ENCODE measurements at places on chromosomes 1 and 21.

DNA sequence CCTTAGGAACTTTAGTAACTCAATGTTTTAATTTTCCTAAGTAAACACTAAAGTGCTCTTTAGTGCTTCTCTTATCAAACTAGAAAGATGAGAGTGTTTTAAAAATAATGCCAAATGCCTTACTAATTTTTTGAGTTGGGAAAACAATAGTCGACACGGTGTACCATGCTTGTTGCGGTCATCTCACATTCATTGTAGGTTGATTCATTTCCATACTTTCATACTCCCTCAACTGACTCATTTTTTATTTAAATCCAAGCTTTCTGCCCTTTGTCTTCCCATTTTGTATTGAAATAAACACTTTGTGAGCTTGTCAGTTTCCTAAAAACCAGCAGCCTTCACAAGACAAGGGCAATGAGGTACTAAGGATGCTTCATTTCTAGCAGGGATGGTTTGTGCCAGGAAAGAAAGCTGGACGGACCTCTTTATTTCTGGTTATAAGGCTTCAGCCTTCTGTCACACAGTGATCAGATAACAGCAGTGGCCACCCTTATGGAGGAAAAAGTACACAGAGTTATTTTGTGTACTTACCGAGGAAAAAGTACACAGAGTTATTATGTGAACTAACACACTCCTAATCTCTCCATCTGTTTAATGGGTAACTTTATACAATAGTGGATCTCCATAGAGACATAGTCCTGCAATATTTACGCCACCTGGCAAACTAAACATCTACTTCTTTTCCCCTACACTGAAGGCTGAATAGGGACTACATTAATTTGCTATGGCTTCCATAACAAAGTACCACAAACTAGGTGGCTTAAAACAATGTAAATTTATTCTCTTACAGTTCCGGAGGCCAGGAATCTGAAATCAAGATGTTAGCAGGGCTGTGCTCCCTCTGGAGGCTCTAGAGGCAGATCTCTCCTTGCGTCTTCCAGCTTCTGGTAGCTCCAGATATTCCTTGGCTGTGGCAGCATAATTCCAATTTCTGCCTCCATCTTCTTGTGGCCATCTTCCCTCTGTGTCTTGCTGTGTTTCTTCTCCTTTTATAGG, 13.0 kb upstream of the CCDC190 start:
- no peak for DNase-seq

DNA sequence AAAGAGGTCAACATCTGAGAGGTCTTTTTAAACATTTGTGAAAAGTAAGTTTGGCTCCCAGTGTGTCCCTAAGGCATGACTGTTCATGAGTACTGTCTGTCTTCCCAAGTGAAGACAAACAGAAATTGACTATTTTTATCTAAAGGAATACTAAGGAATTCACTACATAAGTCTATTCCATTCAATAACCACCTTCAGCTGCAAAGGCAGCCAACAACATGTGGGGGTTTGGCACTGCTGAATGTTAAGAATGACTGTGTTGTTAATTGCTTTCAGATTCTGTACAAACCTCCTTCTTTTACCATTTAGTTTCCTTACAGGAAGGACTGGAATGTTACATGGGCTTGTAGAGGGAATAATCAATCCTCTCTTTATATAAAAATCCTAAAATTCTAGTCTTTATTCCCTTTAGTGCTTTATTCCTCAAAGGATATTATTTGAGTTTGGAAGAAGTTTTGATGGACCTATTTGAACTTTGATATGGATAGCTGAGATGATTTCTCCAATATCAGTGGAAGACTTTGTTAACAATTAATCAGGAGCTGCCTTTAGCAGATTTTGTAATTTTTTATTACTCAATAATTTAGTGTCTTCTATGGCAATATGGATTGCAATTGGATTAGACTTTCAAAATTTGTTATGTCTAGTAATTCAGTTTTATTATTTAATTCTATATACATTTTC, 201.7 kb upstream of the CHRM3 start:
- DNase-seq, result no peak

GRCh38 chr1:222991908-222992307, 151.1 kb downstream of the TLR5 start:
- DNase-seq, result no peak

DNA sequence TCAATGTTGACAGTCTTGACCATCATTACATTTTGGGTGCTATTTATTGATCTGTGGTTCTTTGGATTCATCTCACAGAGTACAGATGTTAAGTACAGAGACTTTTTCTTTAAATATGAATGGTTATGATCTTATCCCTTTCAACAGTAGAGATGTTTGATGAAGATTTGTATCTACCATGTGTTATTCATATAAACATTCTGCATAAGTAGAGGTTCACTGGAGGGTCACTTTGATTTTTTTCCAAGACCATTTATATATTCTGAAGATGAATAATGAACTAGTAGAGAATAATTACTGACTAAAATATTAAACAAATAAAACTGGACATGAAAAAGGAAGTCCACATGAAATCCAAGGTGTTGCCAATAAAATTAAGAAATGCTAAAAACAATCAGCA, 28.6 kb upstream of the HUNK start:
- no peak for DNase-seq

DNA sequence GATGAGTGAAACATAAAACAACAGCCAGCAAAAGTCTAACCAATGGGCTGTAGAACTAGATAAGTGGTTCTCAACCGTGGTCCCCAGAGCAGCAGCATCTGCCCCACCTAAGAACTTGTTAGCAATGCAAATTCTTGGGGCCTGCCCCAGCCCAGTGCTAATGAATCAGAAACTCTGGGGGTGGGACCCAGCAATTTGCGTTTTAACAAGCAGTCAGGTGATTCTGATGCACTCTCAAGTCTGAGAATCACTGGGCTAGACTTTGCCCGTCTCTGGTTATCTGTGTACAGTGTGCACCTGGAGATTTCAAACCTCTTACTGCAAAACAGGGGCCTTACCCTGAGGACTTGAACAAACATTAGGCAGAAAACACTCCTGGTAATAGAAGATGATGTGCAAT, 66.5 kb downstream of the PLXNA2 start:
- DNase-seq, result no peak

DNA sequence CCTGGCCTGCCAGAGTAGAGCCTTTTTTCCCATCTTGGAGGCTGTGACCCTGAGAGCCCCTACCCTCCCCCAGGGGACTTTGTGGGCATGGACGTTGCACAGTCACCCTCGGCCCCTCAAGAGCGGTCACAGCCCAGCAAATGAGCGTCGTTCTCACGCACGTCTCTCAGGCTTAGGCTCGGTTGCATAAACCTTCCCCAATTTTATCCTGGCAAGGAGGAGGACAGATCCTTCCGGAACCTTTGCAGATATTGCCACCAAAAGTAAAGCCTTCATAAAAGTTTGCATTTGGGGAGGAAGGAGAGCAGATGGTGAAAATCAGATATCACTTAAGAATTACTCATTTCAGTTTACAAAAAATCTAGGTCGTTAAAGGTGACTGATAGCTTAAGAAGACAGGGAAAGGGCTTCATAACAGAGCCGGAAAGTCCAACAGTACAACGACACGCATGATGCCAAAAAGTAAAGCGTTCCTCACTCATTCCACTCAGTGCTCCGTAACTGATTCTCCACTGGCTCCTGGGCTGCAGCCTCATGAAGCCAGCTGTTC, 29.3 kb downstream of the PDE9A start:
- no peak for DNase-seq

DNA sequence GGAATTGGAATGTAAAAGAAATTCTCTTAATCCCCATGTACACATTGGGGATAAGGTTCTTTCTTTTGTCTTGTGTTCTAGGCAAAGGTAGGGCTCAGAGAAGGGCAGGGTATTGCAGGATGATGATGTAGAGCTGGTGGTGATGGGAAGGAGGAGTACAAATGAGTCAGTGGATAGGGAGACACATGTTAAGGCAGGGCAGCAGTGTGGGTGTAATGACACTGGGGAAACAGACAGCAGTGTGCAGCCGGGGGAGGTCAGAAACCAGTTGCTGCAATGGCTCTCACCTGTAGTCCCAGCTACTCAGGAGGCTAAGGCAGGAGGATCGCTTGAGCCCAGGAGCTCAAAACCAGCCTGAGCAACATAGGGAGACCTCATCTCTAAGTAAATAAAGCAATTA, 5.1 kb downstream of the NLRP3 start:
- DNase-seq, result no peak

- no peak for DNase-seq
Observed at GRCh38 chr1:118826669-118827068, 161.5 kb downstream of the TBX15 start.

- no peak for DNase-seq
Observed at GRCh38 chr1:109832945-109833344, 69.2 kb upstream of the EPS8L3 start.

DNA sequence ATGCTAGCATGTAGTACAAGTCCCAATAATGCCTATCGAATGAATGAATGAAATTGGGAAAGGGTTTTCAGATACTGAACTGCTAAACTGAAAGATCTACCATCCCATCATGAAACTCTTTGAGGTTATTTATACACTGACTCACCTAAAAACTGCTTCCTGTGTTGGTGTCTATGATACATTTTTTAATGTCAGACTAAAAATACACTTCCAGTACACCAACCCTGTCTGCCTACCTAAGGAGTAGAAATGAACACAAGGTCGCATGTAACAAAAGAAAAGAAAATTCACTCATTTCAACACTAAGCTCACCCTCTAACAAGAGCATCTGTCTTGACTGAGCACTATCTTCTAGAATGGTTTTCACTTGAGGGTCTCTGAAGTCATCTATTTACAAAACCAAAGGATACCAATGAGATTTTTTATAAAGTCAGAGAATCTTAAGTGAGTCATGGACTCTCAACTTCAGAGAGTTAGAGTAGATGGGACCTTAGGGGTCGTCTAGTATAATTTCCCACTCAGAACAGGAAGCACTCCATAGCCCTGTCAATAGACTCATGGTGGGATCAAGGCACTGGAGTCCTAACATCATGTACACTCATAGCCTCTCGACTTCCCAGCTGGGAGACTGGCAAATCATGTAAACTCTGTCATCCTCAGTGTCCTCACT, 53.4 kb downstream of the WLS start:
- DNase-seq, result no peak

GRCh38 chr1:28510970-28511440, 5.2 kb downstream of the RCC1 start:
- DNase-seq, result no peak

- no peak for DNase-seq
Observed at GRCh38 chr21:42608446-42608845, 45.0 kb upstream of the PDE9A start.

DNA sequence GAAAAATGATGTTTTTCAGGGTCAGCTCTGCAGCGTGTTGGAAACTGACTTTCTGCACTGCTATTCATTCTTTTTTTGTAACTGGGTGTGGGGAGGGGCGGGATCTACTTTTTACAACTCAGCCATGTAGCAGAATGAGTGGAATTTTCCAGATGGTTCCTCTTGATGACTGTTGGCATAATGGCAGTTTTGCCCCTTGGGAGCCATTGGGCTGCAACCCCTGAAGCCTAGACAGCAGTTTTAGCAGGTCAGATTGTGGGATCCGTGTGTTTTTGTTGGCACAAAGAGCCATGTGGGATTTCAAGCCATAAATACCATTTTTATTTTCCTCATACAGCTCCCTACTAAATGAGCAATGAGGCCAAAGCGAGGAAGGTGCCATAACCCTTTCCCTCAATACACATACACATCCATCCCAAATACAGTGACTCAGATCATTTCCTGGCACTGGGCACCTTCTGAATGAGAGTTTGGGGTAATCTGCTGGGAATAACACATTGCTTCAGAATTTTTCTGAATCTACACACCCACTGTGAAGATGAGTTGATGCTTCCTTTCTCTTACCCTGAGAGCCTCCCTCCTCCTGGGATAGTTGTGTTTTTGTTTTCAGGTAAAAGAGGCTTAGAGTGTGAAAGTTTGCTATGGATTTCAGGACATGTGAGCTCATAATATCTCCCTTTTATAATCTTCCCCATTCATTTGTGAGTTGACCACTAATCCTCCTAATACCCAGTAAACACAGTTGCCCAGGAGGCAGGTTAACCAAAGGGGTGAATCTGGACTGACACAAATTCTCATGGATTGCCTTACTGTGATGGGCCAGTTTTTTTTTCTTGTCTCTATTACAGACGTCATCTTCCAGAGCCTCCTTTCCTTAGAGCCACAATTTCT, 13.1 kb downstream of the S100A10 start:
- no peak for DNase-seq

DNA sequence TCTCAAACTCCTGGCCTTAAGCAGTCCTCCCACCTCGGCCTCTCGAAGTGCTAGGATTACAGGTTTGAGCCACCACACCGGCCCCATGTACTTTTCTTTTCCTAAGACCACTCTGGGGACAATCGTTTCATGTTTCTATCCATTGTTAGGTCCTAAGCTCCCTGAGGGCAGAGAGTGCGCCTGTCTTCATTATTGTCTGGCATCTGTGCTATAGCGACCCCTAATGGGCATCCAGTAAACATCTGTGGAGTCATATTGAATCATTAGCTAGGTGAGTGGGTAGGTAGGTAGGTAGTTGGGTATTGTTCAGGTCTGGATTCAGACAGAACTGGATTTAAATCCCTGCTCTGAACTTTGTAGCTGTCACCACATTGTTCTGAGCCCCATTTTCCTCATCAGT, 66.1 kb downstream of the TMEM53 start:
- no peak for DNase-seq

- DNase-seq, result no peak
Observed at GRCh38 chr1:221276896-221277409, 397.7 kb downstream of the HLX start.

DNA sequence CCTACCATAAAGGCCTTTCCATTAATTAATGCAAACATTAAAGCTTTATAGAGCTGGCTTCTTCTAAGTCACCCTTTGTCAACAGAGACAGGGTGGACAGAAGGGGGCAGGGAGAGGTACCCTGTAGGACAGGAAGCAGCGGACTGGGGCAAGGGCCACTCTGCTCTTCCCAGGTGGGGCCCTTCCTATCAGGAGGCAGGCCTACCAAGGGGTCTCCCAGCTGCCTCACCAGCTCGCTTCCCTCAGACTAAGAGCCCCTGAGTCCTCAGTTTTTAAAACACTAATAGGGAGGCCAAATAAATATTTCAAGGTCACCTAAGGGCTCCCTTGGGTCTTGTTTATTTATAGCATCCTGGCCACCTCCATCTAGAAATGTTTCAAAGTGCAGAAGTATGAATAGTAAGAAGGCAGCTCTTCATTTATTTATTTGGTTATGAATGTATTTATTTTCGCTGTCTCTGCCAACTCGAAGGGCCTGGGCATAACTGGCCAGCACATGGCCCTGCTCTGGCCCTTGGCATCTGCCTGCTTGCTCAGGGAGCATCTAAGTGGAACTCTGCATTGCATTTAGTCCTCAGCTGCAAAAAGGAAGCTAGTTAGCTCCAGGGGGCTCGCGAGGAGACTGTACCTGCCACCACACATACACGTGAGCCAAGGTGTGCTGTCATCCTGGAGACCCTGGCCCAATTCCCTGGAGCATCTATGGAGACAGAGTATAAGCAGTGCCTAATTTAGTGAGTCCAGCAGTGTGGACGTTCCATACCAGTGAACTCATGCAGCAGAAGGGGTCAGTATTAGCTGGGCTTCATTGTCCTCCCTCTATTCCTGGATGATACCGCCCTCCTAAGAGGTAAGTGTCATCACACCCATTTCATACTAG, 395.1 kb upstream of the VAMP3 start:
- no peak for DNase-seq

- no peak for DNase-seq
Observed at GRCh38 chr1:113266788-113267187, 123.5 kb upstream of the MAGI3 start.

GRCh38 chr1:93616996-93617669, 64.5 kb downstream of the BCAR3 start:
- no peak for DNase-seq

Data from stimulated activated CD8-positive, alpha-beta memory T cell treated with anti-CD3 and anti-CD28 coated beads, Interleukin-15, amount 100 ng/mL, for 24 hours (primary cell).